Activated T-cell treated with anti-CD3 and anti-CD28 coated beads, Interleukin-2, amount 50 U/mL, for 4 hours (primary cell): ENCODE measurements at places on chromosomes 3 and 15.

DNA sequence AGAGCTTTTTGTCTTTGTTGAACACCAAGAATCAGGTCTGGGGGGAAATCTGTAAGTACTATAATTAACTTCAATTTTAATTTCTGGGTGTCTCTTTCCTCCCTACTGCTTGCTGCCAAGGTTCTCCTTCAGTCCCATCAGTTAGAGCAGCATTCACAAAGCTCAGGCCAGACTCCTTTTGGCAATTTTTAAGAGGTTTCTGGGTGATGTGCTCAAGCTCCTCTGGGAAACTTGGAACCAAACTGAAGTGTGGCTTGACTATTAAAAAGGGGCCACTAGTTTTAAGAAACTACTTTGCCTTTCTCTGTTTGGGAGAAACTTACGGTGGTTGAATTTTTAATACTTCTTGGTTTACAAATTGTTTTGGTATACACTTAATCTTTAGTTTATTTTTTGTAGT lies 227.7 kb upstream of the SOX2 start:
- DNase-seq = no peak

GRCh38 chr3:105828703-105829102 lies 40.1 kb downstream of the CBLB start:
- no peak for DNase-seq

- no peak for DNase-seq
These were observed 77.9 kb downstream of the RPN1 start for GRCh38 chr3:128572644-128573105.

GRCh38 chr3:178109691-178110090 lies 426.5 kb upstream of the KCNMB2 start:
- no peak for DNase-seq

DNA sequence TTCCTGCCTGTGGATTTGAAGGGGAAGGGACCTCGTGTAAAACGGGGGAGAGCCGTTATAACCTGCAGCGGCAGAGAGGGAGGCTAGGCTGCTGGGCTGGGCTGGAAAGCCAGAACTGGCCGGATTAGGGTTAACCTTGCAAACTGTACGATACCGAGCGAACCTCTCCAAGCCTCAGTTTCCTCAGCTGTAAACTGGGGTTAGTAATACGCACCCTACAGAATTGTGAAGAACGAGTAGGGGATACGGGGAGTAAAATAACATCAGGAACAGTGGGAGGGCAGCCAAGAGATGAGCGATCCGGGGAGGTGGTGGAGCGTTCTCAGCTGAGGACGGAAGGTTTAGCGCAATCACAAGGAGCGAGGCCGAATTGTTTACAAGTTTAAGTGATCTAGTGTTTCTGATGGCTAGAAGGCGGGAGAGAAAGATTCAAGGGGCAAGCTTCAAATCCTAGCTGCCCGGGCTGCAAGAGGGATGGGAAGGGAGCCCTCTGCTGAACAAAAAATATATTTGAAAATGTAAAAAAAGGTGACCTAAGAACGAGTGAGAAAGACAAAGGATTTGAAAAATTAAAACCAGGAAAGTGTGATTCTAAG lies 768 bp upstream of the SEMA5B start:
- no peak for DNase-seq
